Activated T-helper 1 cell treated with anti-CD3 and anti-CD28 coated beads, Interleukin-2, amount 50 U/mL, for 16 hours (primary cell): ENCODE measurements at places on chromosomes 4 and X.

- DNase-seq = no peak
These were observed 42.0 kb downstream of the MAOB start for GRCh38 chrX:43840265-43840664.

GRCh38 chr4:47839259-47839658 is 1.4 kb upstream of the CORIN start:
- DNase-seq = peak; percentile 34

- no peak for DNase-seq
These were observed 4.5 kb downstream of the DCHS2 start for GRCh38 chr4:154487145-154487544.

DNA sequence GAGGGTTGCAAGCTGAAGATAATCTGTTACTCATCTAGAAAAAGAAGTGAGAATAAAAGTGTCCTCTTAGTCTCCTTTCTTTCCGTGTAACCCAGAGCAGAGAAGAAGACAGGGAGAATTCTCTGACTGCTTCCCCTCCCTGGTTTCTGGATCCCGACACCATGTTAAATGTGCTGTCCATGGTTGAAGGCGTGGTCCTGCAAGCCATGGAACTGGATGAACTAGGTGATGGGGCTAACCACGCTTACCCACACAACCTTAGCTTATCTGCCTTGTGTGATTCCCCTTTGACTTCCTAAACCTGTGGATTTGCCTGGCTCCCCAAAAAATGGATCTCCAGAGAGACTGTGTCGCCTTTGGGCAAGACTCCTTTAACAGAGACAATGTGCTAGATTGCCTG is 907.6 kb downstream of the FSTL5 start:
- no peak for DNase-seq

DNA sequence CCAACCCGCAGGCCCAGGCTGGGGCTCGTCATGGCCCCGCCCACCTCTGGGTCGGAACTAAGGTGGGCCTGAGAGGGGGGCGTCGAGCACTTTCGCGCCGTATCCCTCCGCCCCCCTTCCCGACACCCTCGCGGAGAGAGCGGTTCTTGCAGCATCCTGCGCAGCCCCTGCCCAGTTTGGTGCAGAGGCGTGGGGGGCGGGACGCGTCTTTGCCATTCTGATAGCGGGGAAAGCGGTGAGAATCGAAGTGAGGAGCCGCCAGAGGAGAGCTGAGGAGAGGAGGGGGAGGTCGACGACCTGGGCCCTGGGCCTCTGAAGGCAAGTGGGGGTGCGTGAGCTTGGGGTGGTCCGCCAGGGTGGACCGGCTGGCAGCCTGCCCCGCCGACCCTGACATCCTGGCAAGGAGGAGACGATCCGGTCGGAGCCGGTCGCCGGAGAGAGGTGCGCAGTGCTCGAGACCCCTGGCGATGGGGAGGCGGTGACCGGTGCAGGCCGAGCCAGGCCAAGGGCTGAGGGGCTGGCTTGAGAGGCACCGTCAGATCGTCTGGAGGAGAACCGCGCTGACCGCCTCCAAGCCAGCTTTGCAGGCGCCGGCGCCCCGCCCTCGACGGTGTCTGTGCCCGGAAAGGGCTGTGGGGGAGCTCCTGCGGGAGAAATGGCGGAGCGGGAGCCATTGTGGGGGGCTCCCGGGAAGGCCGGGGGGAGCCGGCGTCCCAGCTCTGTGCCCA is 25.5 kb downstream of the GPRASP3 start:
- DNase-seq = no peak

DNA sequence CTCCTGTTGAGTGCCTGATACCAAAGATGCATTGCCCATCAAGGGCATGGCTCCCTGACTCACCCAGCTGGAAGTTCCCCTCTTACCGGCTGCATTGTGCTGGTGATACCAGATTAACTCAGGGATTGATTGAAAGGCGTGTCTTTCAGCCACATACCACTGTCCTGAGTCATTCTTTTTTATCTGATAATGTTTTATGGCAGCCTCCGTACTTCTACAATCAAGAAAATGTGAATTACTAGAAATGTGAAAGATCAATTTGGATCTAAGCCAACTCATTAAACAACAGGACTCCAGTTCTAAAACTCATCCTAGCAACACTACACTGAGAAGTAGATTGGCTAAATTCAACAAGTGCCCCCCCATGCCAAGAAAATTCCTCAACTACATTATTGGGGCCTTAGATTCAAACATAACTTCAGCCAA is 40.0 kb downstream of the TXK start:
- no peak for DNase-seq

GRCh38 chr4:32087211-32087610 is 1367.0 kb downstream of the PCDH7 start:
- no peak for DNase-seq

DNA sequence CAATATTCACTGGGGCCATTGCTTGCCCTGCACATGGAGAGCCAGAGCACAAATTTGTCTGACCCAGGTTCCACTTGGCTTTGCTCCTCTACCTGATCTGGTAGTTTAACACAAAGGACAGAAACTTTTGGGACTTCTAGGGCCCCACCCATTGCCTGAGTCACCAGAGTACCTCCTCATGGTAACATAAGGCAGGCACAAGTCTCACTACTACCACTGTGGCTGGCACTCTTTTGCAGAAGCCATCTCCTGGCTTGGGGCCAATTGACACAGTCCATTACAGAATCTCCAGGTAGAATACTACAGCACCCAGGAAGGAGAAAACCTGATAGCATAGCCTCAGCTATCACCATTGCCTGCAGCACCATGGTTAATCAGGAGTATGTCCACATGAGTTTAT is 52.6 kb upstream of the NAP1L2 start:
- no peak for DNase-seq

DNA sequence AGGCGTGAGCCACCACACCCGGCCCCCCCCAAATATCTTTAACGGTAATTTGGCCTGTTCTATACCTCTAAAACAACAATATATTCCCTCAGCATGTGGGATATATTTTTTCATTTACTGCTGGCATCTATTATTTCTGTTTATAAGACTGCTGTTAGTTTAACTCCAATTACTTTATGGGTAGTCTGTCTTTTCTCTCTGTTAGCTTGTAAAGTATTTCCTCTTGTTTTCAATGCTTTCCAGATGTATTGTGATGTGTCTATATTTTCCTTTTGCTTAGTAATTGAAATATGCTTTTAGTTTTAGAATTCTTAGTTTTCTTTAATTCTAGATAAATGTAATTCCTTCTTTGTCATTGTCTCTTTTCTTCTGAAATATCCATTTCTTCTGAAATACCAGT is 445.8 kb downstream of the ANKRD50 start:
- no peak for DNase-seq
